ENCODE measurements at places on chromosomes 5 and 9.
A peak's percentile ranks its signal among the peaks of the same experiment; 100 is the strongest.

DNA sequence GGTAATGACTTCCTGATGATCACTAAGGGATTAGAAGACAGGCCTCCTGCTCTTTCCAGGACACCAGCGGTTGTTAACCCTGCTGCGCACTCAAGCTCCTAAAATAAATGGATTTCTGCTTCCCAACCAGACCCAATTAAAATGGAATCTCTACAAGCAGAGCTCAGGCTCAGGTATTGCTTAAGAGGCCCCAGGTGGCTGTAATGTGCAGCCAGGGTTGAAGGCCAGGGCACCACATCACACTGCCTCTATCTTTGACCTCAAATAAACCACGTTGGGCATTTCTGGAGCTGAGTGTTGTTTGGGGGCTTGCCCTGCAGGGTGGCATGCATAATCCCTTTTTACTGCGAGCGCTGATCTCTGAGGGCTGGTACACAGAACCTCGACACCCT, 108.0 kb downstream of the FBXO38 start:
- DNase-seq, result no peak

DNA sequence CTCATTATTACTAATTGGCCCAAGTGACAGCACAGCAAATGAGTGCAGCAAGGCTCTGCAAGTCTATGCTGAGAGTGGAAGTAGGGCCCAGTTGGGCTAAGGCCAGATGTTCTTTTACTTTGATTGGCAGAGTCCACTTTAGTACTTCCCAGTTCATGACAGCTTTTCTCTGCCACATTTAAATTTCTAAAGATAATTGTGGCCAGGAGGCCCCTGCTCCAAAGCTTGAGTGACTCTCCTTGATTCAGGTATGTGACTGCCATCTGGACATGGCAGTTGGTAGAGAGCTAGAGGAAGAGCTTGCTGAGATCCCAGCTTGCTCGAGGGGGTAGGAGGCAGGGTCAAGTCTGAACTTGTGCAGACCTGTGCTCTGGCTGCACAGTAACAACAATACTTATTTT, 154.1 kb downstream of the CARTPT start:
- peak; percentile 68 for DNase-seq

GRCh38 chr5:78295035-78295961, 800 bp upstream of the AP3B1 start:
- no peak for DNase-seq

DNA sequence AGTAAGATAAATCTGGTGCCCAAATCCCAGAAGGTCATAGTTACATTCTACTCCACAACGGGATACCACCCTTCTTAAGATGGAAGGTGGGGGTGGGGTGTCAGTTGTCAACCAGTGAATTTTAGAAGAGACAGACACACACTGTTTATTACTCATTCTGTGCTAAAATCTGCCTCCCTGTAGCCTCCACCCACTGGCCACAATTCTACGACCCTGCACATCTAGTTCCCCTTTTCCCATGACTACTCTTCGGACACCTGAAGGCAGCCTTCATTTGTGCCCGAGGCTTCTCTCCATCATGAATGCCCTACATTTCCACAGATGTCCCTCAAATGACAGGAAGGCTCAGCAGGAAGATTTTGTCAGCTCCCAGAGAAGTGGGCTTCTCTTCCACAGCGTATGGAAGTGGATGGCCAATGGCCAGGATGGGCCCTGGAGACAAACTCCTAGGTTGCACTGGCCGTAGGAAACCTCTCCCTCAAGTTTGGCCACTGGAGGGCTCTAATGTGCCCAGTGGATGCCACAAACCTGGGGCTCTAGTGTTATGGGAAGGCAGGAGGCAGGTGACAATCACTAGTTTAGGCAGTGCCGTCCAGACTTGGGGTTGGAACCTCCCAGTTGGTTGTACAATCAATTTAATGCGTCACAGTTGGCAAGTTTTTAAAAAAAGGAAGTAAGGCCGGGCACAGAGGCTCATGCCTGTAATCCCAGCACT, 46.6 kb downstream of the PTPN3 start:
- no peak for DNase-seq

- no peak for DNase-seq
Measured at GRCh38 chr5:79516986-79517385, 3.1 kb upstream of the HOMER1 start.

DNA sequence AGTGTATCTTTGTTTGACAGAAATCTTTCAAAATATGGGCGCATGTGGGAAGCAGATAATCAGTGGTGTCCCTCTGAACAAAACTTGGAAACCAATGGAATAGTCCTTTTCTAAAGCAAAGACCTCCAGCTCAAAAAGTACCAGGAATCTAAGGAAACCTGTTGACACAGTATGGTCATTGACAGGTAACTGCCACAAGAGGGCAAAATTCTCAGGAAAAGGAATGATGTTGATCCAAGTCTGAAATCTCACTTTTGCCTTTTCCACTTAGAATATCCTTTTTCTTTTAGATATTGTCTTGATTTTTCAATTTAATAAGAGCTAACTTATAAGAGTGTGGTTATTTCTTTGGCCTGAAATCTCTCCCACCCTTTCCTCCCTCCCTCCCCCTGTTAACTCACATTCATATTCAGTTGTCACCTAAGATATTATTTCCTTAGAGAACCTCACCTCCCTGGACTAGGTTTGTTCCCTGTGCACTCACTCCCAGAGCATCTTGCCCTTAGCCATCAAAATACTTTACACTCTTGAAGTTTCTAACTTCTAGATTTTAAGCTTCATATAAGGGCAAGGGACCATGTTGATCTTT, 59.0 kb upstream of the BARX1 start:
- DNase-seq, result peak; percentile 66

DNA sequence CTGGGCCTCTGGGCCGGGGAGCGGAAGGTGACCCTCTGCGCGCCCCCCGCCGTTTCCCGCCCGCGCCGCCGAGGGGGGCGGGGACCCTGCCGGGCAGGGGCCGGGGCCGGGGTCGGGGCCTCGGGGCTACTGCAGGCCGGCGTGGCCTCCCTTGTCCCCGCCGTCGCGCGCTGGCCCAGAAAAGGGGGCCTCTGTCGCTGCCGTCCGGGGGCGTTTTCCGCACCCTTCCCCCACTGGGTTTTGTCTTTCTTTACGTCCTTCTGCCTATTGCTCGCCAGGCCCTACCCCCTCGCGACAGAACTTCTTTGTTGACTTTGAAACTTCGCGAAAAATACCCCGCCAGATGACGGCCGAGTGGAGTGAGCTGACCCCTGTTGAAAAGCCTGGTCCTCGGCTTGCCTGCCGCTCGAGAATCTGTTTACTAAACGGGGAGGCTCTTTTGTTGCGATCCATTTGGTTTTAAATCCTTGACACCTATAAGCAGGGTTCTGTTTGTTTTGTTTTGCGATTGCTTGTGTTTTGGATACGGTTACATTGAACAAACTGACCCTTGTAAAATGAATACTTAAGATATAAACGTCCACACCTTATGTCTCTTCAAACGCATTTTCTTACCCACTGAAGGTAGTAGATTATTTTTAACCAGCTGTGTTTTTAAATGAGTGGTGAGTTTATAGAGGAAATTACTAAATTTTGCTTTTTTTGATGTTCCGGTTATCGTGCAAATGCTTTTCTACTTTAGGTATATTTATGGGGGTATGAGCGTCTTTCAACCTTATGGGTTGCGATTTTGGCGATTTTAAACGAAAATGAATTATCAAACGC, 765 bp downstream of the MARCHF6 start:
- peak; percentile 84 for DNase-seq

- no peak for DNase-seq
Measured at GRCh38 chr9:112532427-112532826, 45.8 kb downstream of the KIAA1958 start.

GRCh38 chr5:133708331-133708850, 96.0 kb upstream of the FSTL4 start:
- no peak for DNase-seq

GRCh38 chr5:141753971-141754713, 72.1 kb upstream of the ARAP3 start:
- DNase-seq, result peak; percentile 81

DNA sequence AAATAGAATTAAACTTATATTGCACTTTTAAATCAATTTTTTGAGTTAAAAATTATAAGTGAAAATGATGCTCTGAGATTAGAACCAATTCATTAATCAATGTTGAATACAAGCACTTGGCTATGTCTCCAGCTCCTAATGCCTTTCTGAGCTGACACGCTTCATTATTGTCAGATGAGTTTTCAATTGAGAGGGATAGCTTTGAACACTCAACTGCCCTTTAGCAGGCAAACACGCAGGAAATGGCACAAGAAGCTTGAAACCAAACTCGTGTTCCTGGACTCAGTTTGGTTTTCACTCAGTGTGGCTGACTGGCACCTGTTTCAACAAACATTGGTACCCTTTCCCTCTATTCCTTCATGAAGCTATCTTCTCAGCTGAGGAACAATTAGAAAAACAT, 109.8 kb downstream of the MCTP1 start:
- DNase-seq, result peak; percentile 89

- no peak for DNase-seq
Measured at GRCh38 chr9:16598316-16598715, 272.2 kb downstream of the BNC2 start.

DNA sequence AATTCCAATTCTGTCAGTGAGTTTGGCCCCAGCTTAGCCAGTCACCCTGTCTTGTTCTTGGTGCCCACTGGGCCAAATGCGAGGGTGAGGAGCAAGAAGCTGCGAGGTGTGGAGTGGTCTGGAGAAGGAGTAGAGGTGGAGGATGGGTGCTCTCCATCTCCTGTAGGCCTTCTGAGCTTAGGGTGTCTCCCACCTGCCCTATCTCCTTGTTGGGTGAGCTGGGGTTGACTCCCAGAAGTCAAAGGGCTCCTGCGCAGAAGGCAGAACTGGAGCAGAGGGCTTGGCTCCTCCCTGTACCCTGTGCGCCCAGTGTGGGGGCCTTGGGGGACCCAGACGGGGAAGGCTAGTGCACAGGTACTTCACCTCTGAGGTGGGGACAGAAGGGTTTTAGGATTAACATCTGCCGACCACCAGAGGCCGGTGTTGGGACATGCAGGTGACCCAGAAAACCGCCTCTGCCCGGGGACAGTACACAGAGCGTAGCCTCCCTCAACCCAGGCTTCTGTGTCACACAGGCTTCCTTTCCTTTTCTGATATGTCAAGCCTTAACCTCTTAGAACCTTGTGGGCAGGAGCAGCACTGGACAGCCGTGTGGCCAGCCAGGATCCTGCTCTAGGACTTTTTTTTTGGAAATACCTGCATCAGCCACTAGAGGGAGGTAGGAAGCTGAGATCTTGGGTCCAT, 16.9 kb downstream of the IL5 start:
- DNase-seq, result peak; percentile 90

GRCh38 chr9:15286161-15286821, 20.7 kb downstream of the TTC39B start:
- no peak for DNase-seq

GRCh38 chr5:82421119-82421518, 143.0 kb upstream of the RPS23 start:
- DNase-seq, result no peak

- DNase-seq, result no peak
Measured at GRCh38 chr9:126347093-126347492, 20.5 kb downstream of the MVB12B start.

- DNase-seq, result no peak
Measured at GRCh38 chr5:33235824-33236223, 204.9 kb upstream of the TARS1 start.

DNA sequence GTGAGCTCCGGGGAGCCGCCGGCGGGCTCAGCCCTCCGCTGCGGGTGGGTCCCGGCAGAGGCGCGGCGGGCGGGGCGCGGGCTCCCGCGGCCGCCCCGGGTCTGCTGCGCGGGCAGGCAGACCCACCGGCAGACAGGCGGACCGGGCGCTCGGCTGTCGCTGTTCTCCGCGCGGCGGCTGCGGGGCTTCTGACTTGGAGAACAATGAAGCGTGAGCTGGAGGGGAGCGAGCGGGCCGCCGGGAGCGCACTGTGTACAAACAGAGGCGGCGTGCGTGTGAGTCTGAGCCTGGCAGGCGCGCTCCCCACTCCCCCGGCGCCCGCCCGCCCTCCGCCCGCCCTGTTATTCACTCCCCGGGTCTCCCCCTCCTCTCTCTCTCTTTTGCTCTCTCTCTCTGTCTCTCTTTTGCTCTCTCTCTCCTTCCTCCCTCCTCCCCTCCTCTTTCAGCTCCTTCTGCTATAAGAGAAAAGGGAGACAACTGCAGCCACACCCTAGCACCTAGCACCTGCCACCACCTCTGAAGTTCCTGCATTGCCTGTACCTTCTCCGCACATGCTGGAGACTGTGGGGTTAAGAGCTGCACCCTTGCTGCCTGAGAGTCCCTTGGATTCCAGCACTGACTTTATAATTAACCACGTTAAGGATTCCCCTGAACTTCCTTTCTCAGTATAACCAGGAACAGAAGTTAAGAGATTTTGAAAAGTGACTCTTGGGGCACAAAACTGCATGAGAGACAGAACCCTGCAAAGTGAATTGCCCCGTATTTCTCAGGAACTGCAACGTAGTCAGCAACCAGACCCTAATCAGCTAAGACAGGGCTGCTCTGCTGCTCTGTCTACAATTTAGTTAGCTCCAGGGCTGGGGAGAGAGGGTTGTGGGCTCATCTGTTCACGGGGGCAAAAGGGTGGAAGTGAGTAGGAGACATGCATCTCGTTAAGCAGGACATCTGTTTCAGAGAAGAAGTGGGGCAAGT, at the start of gene EDIL3:
EDIL3 (minus strand) TSS at position 277 of the 972 bp plus-strand sequence. CDS start 506 bp downstream, outside the sequence.
- DNase-seq, result peak; percentile 78

DNA sequence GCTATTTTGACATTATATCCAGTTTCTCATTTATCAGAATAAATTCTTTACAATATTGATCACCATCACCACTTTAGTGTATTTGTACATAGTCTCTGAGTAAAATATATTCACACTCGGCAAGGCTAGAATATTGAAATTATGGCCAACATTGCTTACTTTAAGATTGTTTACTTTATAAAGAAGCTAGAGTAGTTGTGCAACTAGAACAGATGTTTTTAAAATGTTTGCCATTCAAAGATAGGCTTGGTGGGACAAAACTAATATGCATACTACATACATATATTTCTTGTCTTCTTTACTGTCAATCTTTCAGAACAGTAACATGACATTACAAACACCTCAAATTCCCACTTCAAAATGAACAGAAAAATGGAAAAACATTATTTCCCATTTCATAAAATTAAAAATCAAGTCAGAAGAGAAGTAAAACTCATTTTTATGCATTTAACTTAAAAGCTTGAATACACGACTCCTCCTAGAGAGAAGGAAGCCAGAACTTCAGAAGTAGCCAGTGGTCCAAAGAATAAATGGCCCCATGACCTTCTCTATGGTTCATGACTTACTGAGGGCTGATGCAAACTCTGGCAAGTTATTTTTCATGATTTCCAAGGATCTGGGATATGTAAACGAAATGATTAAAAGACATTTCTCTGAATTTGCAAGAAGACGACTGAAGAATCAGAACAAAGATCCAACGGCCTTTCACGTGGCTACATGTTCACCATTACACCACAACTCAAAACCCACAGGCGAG, 14.1 kb downstream of the MTX3 start:
- no peak for DNase-seq

DNA sequence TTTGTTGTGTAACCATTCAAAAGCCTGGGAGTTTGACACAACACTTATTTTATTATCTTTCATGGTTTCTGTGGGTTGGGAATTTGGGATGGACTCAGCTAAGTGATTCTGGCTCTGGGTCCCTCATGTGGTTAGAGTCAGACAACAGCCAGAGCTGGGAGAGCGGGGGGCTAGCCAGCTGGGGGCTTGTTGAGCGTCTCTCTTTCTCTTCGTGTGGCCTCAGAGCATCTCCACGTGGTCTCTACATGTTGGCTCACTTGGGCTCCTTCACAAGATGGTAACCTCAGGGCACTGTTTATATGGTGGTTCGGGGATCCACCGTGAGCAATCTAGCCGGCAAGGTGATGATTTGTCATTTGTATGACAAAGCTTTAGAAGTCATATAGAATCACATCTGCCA, 73.6 kb downstream of the FSTL4 start:
- no peak for DNase-seq

Measured in eye (tissue), 1 donor.